M059J (cell line): ENCODE measurements at places on chromosomes 5 and 9.

- DNase-seq = no peak
Observed at GRCh38 chr5:58285900-58286299, 174.0 kb downstream of the PLK2 start.

- DNase-seq = no peak
Observed at GRCh38 chr9:125529589-125530515, 177.2 kb downstream of the MAPKAP1 start.

GRCh38 chr9:97425973-97426336 lies 14.1 kb downstream of the TDRD7 start:
- DNase-seq = peak; percentile 13

- DNase-seq = no peak
Observed at GRCh38 chr5:37121465-37121864, 127.7 kb downstream of the CPLANE1 start.

- no peak for DNase-seq
Observed at GRCh38 chr9:35938474-35939356, 19.2 kb downstream of the OR2S2 start.

DNA sequence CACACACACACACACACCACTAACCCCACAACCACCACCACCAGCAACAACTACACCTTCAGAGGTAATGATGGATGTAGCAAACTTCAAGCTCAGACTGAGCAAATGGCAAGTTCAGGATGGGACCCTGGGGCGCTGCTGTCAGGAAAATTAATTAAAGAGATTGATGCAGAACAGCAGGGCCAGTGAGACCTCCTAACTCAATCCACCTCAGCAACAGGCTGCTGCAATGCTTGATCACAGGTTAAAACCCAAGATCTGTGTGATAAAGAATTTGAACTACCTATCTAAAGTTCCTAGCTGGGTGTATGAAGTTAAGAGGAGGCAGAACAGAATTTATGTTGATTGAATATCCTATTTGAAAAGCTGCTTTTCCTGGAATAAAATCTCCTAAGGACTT lies 140.3 kb upstream of the FER start:
- no peak for DNase-seq

- DNase-seq = no peak
Observed at GRCh38 chr5:150356575-150357294, 762 bp upstream of the TCOF1 start.

- DNase-seq = peak; percentile 64
Observed at GRCh38 chr5:43020399-43020746, 19.7 kb downstream of the ANXA2R start.
